ENCODE measurements at places on chromosomes 16 and 17.
A peak's percentile ranks its signal among the peaks of the same experiment; 100 is the strongest.

DNA sequence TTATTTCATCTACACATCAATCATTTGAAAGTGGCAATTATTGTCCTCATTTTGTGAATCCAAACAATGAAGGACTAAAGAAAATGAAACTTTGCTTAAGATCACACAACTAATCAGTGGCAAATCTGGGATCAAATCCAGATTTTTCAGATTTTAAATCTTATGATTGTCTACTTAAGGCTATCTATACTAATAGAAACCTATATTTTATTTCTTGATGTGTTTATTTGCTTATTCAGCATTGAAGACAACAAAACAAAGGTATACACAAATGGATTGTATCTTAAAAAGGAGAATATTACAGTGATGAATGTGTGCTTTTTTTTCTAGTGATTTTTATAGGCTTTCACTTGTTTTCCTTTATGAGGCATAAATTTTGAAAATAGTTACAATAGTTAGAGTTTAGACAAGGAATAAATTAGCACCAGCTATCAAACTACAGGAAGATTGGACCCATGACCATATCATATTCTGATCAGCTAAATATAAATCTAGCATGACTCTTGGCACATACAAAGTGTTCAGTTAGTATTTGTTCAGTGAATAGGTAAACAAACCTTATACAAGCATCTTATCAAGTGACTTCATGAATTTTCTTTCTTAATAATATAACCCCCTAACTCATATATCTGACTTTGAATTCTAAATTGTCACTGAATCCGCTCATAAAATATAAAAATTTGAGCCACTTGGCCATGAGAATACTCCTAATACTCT lies 20.5 kb downstream of the VMP1 start:
- DNase-seq: no peak

- peak; percentile 73 for DNase-seq
Observed at GRCh38 chr17:74779948-74780400, 3.8 kb upstream of the NAT9 start.

DNA sequence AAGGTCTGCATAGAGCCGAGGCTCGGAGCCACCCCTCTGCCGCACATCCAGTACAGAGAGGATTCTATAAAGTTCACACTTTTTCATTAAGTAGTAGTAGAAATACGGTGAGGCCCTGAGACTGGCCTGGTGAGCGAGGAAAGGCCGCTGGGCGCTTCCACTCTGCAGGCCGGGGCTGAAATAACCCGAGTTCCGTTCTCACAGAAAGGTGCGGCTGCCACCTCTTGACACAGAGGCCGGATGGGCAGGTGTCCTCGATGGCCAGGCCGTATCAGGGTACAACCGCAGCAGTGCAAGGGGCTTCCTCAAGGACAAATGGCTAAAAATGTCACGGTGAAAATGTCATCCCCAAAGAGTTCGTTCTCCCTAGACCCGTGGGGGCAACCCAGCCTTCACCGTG lies 770 bp upstream of the PCYT2 start:
- DNase-seq: no peak

DNA sequence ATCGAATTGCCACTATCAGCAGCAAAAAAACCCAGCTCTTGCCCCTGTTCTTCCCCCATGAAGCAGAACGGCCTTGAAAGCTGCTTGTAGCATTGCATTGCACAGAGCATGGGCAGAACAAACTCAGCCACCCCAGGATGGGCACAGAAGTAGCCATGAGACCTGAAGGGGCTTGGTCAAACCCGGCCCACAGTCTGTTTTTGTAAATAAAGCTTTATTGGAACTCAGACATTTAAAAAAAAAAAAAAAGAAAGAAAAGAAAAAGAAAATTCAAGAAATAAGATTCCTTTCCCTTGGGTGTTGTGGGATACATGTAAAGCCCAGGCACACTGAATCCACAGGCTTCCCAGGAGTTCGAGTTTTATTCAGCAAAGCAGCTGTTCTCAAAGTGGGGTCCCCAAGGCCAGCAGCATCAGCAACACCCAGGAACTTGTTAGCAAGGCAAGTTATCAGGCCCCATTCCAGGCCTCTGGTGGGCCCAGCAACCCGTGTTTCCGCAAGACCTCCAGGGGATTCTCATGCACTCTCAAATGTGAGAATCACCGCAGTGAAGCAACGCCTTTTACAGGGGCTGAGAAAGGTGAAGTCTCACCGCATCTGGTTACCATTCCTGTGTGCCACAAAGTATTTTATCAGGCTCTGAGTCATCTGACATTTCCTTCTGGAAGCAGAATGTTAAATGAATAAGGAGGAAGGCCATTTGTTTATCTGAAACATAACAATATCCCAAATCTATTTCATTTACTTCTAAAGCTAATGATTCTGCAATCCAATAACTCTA lies 108.2 kb downstream of the SLC39A11 start:
- DNase-seq: no peak

DNA sequence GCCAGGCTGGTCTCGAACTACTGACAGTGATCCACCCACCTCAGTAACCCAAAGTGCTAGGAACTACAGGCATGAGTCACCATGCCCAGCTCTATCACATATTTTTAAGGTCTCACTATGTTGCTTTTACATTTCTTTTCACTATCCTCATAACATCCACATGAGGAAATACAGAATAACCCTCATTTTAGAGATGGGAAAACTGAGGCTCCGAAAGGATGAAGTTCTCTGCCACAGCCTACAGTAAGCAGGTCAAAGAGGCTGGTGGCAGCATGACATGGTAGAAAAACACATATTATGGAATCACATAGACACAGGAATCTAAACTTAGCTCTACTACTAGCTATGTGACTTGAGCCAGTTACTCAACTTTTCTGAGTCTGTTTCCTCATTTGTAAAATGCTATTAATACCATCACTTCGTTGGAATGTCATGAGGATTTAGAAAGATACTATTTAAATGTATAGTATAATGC lies 32.2 kb downstream of the APPBP2 start:
- no peak for DNase-seq

DNA sequence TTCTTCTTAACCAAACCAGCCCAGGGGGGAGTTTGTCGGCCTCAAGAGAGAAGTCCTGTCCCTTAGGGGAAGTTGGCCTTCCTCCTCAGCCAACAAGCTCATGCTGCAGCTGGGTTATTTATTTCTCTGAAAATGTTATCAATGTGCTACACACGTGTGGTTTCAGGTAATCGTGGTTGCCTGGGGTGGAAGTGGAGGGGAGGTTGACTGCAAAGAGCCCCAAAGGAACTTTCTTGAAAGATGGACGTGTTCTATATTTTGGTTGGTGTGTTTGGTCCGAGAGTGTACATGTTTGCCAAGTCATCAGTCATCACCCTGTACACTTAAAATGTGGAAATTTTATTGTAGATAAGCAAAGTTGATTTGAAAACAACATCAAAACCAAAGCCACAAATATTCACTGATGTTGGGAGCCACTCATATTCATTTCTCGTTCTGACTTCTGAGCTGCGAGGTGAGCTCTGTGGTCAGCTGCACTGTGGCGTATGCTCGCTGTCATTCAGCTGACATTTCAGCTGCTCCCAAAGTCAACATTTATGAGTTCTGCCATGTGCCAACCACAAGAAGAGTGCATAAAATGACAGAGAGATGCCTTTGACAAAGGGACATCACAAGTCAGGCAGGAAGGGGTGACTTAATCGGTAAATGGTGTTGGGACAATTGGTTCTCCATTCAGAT lies 26.5 kb upstream of the ADGRG1 start:
- peak; percentile 67 for DNase-seq

GRCh38 chr17:69012895-69013805 lies 47.6 kb downstream of the ABCA9 start:
- no peak for DNase-seq

GRCh38 chr16:85061566-85061965 lies 34.0 kb downstream of the KIAA0513 start:
- DNase-seq: peak; percentile 20

GRCh38 chr17:50269477-50270434 lies 4.5 kb upstream of the TMEM92 start:
- peak; percentile 66 for DNase-seq

DNA sequence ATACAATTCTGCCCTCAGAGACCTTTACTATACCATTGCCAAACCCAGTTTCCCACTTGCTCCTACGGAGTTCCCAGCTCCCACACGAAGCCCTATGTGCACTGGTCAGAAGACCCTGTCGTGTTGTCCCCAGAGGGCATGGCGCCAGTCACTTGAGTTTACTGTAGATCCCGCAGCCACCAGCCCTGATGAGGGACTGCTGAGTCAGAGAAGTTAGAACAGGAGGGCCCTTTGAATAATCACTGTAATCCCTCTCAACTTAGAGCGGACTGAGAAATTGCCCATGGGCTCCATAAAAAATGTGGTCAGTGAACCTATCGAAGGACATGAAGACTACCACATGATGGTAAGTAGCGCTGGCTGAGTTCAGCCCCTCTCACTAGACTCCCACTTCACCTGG lies 9.2 kb downstream of the UBFD1 start:
- no peak for DNase-seq

GRCh38 chr17:75457047-75457654 lies 716 bp downstream of the TMEM94 start:
- no peak for DNase-seq

GRCh38 chr16:52455549-52456277 lies 91.2 kb downstream of the TOX3 start:
- no peak for DNase-seq

DNA sequence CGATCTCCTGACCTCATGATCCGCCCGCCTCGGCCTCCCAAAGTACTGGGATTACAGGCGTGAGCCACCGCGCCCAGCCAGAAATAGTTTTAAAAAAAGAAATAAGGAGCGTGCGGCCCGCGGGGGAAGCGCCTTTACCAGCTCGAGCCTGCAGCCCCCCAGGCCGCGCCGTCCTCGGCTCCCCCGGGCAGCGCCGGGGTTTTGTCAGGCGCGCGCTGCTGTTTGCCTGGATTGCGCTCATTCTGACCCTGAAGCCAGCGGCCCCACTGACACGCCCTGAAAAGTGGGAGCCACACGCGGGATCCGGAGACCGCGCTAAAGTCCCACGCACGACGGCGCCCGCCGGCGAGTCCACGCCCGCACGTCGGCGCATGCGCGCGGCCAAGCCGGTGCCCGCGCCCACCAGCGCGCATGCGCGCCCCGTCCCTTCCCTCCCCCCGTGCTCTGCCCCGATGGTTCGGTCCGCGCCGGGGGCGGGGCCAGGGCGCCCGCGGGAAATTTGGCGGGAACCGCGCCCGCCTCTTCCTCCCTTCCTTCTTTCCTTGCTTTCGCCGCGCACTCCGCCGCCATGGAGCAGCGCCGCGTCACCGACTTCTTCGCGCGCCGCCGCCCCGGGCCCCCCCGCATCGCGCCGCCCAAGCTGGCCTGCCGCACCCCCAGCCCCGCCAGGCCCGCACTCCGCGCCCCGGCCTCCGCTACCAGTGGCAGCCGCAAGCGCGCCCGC lies at the start of gene CDT1:
Gene CDT1 (plus strand): TSS at position 526 of the 724 bp plus-strand sequence. CDS start 43 bp downstream, at position 569.
- peak; percentile 86 for DNase-seq

GRCh38 chr16:72109966-72110530 lies 16.4 kb downstream of the DHX38 start:
- no peak for DNase-seq

DNA sequence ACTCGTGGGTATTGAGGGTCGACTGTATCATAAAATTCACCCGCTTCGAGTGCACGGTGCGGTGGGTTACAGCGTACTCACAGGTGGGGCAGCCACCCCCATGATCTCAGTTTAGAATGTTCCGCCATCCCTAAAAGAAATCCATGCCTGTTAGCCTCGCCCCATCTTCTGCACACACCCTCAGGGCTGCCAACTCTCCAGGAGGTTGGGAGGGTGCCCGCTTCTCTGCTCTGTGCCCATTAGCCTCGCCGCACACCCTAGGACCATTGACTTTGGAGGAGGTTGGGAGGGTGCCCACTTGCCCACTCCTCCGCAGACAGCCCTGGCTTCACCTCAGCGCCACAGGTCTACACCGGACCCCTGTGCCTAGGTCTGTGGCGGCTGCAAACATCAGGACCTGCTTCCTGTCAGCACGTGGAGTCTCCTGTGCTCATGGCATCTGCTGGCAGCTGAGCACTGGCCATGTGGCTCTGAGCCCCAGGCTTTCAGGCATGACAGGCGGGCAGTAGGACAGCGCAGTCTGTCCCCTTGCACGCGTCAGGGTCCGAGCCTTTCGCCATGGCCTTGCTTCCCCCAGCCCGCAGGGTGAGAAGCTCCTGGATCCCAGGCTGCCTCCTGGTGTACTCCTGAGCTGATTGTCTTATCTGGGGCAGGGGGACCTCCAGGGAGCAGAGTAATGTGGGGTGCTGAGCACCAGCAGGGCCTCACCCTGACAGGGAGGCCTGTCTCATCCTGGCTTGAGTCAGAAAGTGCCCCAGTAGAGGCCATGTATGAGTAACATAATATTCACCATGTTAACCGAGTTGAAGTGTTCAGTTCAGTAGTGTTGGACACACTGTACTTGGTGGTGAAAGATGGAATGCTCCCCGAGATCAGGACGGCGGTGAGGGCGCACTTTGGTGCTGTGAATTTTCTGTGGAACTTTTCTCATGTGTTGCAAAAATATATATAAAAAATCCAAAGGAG lies 21.9 kb downstream of the NME3 start:
- no peak for DNase-seq

Data from CD4-positive, alpha-beta T cell treated with Interleukin-10 for 1 hour (primary cell).